ENCODE measurements at places on chromosomes 5 and 9. TPM values are rescaled to one million over a fixed set of nuclear protein-coding genes. Genes with fewer than 3 reads are reported as not detected.
A peak's percentile ranks its signal among the peaks of the same experiment; 100 is the strongest.

- H3K4me3 ChIP-seq: peak overlapping the region; percentile 89
- peak overlapping the region; percentile 91 for H3K27ac ChIP-seq
- peaks cover 58% of the 10 kb centered on the region for H3K4me1 ChIP-seq
- H3K27me3 ChIP-seq: peaks cover 24% of the 10 kb centered on the region
- peak; percentile 82 for DNase-seq
These were observed 11.9 kb downstream of the CNTFR start for GRCh38 chr9:34577400-34578240.

GRCh38 chr9:83986765-83987401 is 6.3 kb downstream of the RMI1 start:
- no peak for DNase-seq
- H3K4me3 ChIP-seq: no peak overlapping the region
- H3K4me1 ChIP-seq: peaks cover 12% of the 10 kb centered on the region
- H3K36me3 ChIP-seq: no peaks in the 10 kb centered on the region
- H3K27ac ChIP-seq: no peak overlapping the region
- H3K27me3 ChIP-seq: peaks cover 3% of the 10 kb centered on the region

- H3K36me3 ChIP-seq: no peaks in the 10 kb centered on the region
- H3K4me3 ChIP-seq: no peak overlapping the region
- peaks cover 13% of the 10 kb centered on the region for H3K4me1 ChIP-seq
- peaks cover 4% of the 10 kb centered on the region for H3K27me3 ChIP-seq
- DNase-seq: peak; percentile 69
These were observed 45.3 kb downstream of the PLPP7 start for GRCh38 chr9:131334629-131335367.

The CDC14B gene
- total RNA-seq: 9.2 TPM

DNA sequence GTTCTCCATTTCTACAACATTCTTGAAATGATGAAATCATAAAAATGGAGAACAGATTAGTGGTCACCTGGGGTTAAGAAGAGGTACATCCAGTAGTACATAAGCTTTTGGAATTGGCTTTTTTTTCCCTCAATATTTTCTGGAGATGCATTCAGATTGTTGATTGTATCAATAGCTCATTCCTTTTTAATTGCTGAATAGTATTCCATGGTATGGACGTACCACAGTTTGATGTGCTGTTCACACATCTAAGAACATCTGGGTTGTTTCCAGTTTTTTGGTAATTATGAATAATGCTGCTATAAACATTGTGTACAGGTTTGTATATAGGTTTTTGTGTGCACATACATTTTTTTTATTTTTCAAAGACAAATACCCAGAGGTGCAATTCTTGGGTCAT is 130.0 kb downstream of the PPP2R2B start:
- H3K27me3 ChIP-seq: no peaks in the 10 kb centered on the region
- no peak overlapping the region for H3K27ac ChIP-seq
- H3K4me3 ChIP-seq: no peak overlapping the region
- H3K36me3 ChIP-seq: no peaks in the 10 kb centered on the region

The ANKRD34B gene
- not detected for total RNA-seq

- H3K36me3 ChIP-seq: peaks cover 5% of the 10 kb centered on the region
- H3K27ac ChIP-seq: no peak overlapping the region
- peaks cover 6% of the 10 kb centered on the region for H3K4me1 ChIP-seq
- peak overlapping the region; percentile 85 for H3K4me3 ChIP-seq
- peak; percentile 65 for DNase-seq
These were observed 1.1 kb upstream of the TLE4 start for GRCh38 chr9:79570448-79571308.

DNA sequence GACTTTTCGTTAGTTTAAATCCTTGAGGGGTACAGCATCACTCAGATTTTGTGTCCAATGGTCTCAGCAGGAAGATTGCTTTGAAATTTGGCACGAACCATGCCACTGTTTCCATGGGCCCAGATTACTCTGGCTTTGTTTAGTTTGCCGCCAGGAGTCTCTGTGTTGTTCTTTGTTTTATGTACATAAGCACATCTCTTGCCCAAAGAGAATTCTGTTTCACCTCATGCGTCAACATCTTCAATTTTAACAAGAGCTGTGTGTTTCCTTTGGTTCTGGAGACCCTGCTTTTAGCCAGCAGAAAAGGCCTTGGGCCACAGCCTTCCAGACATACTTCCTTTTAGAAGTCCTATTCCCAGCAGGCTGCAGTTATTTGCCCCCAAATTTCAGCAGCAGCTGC is 62.4 kb downstream of the TNPO1 start:
- no peak overlapping the region for H3K27ac ChIP-seq
- H3K36me3 ChIP-seq: no peaks in the 10 kb centered on the region
- no peak overlapping the region for H3K4me3 ChIP-seq

- H3K27ac ChIP-seq: no peak overlapping the region
- H3K36me3 ChIP-seq: no peaks in the 10 kb centered on the region
- H3K27me3 ChIP-seq: no peaks in the 10 kb centered on the region
- H3K4me1 ChIP-seq: peaks cover 5% of the 10 kb centered on the region
- H3K4me3 ChIP-seq: no peak overlapping the region
- DNase-seq: no peak
These were observed 121.0 kb downstream of the MEF2C start for GRCh38 chr5:88761939-88762338.

GRCh38 chr5:148791696-148792095 is 34.7 kb upstream of the ADRB2 start:
- H3K4me3 ChIP-seq: no peak overlapping the region
- no peaks in the 10 kb centered on the region for H3K36me3 ChIP-seq
- H3K27ac ChIP-seq: no peak overlapping the region
- H3K4me1 ChIP-seq: no peaks in the 10 kb centered on the region
- H3K27me3 ChIP-seq: no peaks in the 10 kb centered on the region
- DNase-seq: no peak

- peaks cover 1% of the 10 kb centered on the region for H3K27me3 ChIP-seq
- no peak for DNase-seq
- no peak overlapping the region for H3K27ac ChIP-seq
These were observed 265.1 kb downstream of the IRX2 start for GRCh38 chr5:2486373-2486772.

GRCh38 chr9:108033976-108034964 is 544.7 kb upstream of the KLF4 start:
- peaks cover 15% of the 10 kb centered on the region for H3K36me3 ChIP-seq
- H3K27ac ChIP-seq: no peak overlapping the region
- H3K27me3 ChIP-seq: peaks cover 2% of the 10 kb centered on the region
- no peak overlapping the region for H3K4me3 ChIP-seq

The F2RL1 gene
- total RNA-seq: 0.42 TPM

GRCh38 chr5:151215546-151215880 is 8.4 kb downstream of the CCDC69 start:
- H3K27me3 ChIP-seq: peaks cover 2% of the 10 kb centered on the region
- DNase-seq: no peak
- no peak overlapping the region for H3K4me3 ChIP-seq
- H3K36me3 ChIP-seq: no peaks in the 10 kb centered on the region

DNA sequence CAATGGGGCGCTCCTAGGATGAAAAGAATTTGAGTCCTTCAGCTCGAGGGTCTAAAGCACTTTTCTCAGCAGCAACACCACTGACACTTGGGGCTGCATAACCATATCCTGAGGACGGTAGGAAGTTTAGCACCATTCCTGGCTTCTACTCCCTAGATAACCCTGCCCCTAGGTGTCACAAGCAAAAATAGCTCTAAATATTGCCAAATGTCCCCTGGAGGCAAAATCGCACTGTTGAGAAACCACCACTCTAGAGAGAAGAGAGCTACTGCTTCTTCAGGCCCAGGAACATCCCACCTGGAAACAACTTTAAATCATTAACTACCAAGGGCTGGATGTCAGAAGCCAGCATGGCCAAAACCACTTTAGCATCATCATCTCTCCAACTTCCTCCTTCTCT is 29.8 kb downstream of the MYO10 start:
- H3K4me3 ChIP-seq: no peak overlapping the region
- no peak for DNase-seq
- peaks cover 4% of the 10 kb centered on the region for H3K27me3 ChIP-seq

The LECT2 gene
- total RNA-seq: not detected

DNA sequence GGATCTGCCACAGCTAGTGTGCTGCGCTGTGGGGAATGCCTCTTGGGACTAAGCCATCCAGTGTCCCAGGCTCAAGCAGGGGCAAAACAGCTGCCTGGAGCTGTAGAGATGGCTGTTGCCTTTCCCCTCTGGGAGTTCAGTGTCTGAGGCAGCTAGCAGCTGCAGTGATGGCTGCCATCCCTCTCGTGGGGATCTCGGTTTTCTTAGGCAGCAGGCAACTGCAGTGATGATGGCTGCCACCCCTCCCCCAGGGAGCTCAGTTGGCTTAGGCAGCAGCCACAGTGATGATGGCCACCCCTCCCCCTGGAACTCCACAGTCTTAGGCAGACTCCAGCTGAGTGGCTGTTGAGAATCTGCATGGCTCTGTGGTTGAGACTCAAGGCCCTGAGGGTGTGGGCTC is 1389.2 kb upstream of the NUDT12 start:
- H3K36me3 ChIP-seq: no peaks in the 10 kb centered on the region
- peak; percentile 48 for DNase-seq
- peaks cover 1% of the 10 kb centered on the region for H3K4me1 ChIP-seq
- no peak overlapping the region for H3K4me3 ChIP-seq
- H3K27me3 ChIP-seq: no peaks in the 10 kb centered on the region
- no peak overlapping the region for H3K27ac ChIP-seq

The CNTFR gene
- total RNA-seq: 170 TPM

DNA sequence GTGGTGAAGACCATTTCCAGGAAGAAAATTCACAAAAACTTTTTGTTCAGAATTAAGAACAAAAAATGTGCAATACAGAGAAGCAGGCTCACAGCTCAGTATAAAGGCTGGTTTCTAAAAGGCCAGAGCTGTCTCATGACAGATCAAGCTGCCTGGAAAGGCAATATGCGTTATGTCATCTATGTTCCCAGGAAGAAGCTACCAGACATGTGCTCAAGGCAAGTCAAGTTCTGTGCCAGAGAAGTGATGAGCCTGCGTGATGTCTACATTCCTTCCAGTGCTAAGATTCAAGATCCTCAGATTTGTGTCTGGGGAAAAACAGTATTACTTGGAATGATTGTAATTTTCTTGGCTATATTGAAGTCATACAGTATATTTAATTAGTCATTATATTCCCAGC is 104.3 kb downstream of the PDE4D start:
- H3K4me3 ChIP-seq: no peak overlapping the region
- no peaks in the 10 kb centered on the region for H3K36me3 ChIP-seq
- H3K27me3 ChIP-seq: peaks cover 5% of the 10 kb centered on the region
- DNase-seq: no peak
- peaks cover 13% of the 10 kb centered on the region for H3K4me1 ChIP-seq

Measured in glutamatergic neuron (in vitro differentiated cells).